ENCODE measurements at places on chromosomes 3 and 15. TPM values are rescaled to one million over a fixed set of nuclear protein-coding genes. Genes with fewer than 3 reads are reported as not detected.

- no peak for DNase-seq
Measured at GRCh38 chr3:71316066-71316777, 267.3 kb downstream of the FOXP1 start.

DNA sequence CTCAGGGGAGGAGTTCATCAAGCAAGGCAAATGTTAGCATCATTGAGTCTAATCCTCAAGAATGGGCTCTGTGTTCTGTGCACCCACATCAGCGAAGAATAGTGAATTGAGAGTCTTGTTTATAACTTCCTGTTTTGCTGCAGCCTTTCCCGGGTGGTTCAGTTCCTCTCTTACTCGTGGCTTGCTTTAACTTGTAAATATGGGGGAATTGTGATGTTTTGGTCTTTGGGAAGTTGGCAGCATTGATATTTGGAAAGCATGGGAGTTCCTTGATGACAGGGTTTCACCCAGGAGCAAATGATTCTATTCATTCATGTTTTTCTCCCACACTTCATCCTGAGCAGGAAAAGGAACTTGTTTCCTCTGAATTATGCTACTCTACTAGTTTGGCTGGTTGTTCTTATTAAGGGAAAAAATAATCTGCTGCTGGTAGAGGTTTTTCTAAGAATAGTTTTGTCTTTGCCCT, 40.4 kb downstream of the GPD1L start:
- DNase-seq = no peak

DNA sequence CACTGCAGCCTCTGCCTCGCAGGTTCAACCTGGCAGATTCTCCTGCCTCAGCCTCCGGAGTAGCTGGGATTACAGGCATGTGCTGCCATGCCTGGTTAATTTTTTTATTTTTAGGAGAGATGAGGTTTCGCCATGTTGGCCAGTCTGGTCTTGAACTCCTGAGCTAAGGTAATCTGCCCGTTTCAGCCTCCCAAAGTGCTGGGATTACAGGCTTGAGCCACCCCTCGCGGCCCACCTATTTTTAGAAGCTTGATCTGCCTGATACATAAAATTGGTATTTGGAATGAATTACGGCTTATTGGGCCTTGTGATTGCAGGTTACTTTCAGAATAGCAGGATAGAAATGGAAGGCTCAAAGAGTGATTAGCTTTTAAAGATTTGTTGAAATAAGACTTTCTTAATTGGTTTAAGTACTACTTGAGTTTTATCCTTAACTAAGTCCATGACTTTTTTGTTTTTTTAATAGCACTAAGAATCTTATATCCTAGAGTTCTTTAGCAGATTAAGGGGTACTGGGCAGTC, 25.0 kb downstream of the GMPS start:
- DNase-seq = no peak

The LMCD1 gene
- total RNA-seq = 0.83 TPM
